ENCODE measurements at places on chromosomes 6 and 20.

- no peak for DNase-seq
These were observed 49.8 kb upstream of the STXBP5 start for GRCh38 chr6:147154454-147154853.

- no peak for DNase-seq
These were observed 200.8 kb downstream of the BMP7 start for GRCh38 chr20:57065646-57066045.

- DNase-seq = no peak
These were observed 54.5 kb downstream of the RIPOR3 start for GRCh38 chr20:50636601-50637540.

GRCh38 chr20:17885544-17885943, 83.0 kb downstream of the SNX5 start:
- DNase-seq = peak; percentile 60

GRCh38 chr6:167835260-167835659, 8.5 kb downstream of the AFDN start:
- no peak for DNase-seq

DNA sequence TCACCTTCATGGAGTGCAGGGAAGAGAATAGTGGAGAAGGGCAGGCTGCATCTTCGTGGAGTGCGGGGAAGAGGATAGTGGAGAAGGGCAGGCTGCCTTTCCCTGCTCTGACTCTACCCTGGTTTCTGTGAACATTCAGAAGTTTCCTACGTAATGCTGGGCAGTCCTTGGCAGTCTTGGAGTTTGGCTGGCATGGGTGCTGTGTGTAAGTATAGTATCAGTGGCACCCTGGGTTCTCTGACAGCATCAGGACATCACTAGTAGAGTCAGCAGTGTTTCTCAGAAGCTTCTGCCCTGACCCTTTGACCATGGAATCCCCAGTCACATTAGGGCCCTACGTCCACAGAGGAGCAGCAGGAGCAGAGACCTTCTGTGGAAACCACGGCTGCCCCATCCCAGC, 352.9 kb downstream of the NRN1 start:
- no peak for DNase-seq

DNA sequence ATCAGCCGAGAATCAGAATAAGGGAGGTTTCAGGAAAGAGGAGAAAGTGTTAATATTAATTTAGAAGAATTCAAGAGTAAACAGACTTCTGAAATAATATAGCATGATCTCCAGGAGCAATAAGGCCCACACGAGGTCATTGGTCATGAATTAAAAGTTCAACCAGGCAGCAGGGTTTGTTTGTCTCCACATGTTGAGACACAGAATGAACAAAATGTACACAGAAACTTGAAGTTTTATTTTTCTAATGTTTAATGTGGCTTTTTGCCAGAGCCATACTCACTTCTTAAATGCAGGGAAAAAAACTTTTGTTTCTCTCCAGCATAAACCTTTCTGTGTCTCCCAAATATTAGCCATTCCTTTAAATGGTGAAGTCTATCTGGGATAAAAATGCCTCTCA, 504.5 kb downstream of the HDGFL1 start:
- no peak for DNase-seq

GRCh38 chr20:31769681-31770080, 30.6 kb downstream of the TPX2 start:
- DNase-seq = no peak

- no peak for DNase-seq
These were observed 92.8 kb upstream of the MLN start for GRCh38 chr6:33896391-33897188.

DNA sequence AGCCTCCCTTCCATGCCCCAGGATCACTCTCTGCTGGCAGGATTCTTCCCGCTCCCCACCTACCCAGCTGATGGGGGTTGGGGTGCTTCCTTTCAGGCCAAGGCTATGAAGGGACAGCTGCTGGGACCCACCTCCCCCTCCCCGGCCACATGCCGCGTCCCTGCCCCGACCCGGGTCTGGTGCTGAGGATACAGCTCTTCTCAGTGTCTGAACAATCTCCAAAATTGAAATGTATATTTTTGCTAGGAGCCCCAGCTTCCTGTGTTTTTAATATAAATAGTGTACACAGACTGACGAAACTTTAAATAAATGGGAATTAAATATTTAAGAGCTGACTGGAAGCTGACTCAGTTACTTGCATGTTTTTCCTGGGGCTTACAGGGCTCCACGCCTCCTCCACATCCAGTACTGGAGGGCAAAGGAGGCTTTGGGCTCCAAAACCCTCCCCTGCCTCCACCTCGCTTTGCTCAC, 24.3 kb upstream of the FANCE start:
- DNase-seq = no peak

DNA sequence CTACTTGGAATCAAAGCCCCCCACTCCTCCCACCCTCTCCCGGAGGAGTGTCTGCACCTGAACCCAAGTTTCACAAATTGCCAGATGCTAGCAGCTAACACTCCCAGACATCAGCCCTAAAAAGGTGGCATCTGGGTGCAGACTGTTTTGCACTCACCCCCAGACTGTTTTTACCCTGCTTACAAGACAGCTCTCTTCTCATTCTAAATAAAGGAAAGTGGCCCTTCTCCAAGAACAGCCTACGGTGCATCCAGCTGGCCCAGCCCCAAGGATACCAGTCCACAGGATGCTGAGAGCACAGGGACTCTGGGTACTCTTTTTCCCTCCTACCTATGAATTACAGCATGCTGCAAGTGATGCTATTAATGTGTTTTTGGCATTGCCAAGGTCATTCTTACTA, 842.0 kb upstream of the FLRT3 start:
- peak; percentile 44 for DNase-seq

- no peak for DNase-seq
These were observed 303.3 kb downstream of the EYA4 start for GRCh38 chr6:133544419-133544818.

DNA sequence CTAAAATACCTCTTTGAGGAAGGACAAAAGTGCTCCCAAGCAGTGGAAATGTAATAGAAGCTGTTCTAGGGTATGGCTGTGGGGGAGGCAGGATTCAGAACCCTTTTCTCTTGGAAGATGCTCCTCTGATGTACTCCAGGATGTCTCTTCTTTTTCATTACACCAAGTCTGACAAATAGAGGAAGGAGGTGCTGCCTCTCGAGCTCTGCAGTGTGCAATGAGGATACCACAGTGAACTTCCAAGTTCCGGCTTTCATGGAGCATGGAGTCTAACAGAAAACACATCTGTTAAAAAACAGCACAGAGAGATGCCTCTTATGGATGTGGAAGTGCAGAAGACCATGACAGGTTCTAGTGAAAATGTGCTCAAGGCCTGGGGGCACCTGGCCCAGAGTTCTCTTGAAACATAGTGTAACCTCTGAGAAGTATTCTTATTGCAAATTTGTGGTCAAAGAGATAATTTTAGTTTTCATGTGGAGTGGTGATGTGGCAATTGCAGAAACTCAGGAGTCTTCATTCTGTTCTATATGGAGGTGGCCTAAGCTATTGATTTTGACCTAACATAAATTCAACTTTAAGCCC, 362.0 kb upstream of the CITED2 start:
- DNase-seq = no peak

- no peak for DNase-seq
These were observed 469.0 kb downstream of the CDC5L start for GRCh38 chr6:44856479-44856878.

DNA sequence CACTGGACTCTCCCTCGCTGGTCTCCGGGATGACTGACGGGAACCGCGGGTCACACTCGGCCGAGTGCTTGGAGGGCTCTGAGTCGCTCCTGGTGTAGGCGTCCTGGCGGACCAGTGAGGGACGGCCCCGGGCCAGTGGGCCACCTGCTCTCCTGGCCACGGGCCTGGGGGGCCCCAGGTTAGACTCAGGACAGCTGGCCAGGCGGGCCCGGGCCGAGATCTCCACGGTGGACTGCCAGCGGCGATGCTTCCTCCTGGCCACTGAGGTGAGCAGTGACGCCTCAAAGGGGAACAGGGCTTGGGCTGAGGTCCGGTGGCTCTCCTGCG, 11.9 kb downstream of the DACT2 start:
- DNase-seq = no peak

DNA sequence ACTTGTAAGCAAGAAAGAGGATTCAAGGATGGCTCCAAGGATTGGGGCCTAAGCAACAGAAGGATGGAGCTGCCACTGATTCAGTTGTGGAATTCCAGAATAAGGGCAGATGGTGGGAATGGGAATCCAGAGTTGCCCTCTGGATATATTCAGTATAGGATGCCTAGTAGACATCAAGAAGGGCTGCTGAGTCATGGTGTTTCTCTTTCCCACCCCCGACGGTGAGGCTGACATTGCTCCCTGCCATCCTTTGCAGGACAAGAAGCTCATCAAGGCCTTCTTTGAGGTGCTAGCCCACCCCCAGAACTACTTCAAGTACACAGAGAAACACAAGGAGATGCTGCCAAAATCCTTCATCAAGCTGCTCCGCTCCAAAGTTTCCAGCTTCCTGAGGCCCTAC, 11.2 kb upstream of the ZNF76 start:
- DNase-seq = no peak

DNA sequence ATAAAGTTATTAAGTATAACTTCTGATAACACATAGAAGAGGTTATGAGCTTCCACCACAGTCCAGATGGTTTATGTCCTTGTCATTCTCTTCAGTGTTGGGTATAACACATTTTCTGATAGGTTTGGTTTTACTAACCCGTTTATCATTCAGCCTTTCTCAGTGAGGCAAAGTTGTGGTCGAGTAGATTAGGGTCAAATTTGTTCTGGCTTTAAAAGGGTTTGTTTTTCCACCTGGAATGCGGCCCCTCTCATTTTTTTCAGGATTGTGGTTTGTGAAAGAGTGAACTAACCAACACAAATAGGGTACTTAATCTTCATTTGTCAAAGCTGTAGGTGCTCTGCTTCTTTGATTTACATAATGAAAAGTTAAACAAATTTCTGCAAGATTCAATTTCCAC, 204.2 kb upstream of the ASCC3 start:
- no peak for DNase-seq

DNA sequence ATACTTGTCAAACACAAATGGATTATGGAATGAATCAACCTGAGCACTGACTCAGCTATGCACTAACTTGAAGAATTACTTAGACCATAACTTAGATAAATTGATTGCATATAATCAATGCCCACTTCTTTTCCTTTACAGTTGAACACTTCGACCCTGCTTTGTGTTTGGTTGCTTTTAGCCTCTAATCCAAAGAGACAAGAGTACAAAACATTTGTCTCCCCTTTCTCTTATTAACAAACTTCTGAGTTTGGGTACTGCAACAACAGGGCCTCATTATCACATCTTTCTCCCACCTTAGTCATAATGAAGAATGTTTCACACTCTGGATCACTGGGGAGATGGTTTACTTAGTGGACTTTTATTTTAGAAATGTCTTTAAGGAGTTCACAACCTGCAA, 2.6 kb upstream of the TAAR6 start:
- DNase-seq = no peak

GRCh38 chr6:3427687-3428085, 29.2 kb downstream of the SLC22A23 start:
- DNase-seq = no peak

DNA sequence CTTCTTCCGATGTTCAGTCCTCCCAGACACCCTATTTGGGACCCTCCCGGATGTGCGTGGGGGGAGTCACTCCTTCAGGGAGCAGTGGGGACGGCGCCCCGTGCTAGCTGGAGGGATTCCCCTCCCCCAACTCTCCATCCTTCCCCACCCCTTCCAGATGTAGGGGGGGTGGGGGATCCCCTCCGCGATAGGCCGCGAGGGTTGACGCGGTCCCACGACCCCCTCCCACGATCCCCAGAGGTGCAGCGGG, 548 bp downstream of the GNL1 start:
- peak; percentile 30 for DNase-seq

- no peak for DNase-seq
These were observed 79.6 kb downstream of the UTRN start for GRCh38 chr6:144364782-144365181.

- DNase-seq = no peak
These were observed 18.2 kb upstream of the POLR1H start for GRCh38 chr6:30042914-30043313.

- peak; percentile 67 for DNase-seq
These were observed 8.1 kb downstream of the SYNJ2 start for GRCh38 chr6:157989541-157990289.

DNA sequence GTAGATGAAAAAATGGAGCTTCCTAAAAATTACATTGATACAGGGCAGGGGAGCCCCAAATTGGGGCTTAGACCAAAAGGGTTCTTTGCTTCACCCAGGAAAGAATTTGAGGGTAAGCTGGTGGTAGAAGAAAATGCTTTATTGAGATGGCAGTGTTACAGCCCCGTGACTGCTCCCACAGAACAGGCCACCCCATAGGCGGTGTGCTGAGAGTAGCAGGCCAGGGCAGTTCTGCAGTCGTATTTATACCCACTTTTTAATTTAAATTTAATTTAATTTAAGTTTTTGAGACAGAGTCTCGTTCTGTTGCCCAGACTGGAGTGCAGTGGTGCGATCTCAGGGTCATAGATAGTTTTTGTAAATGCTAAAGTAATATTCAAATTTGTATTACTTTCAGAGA, 265.0 kb downstream of the CDH26 start:
- no peak for DNase-seq

DNA sequence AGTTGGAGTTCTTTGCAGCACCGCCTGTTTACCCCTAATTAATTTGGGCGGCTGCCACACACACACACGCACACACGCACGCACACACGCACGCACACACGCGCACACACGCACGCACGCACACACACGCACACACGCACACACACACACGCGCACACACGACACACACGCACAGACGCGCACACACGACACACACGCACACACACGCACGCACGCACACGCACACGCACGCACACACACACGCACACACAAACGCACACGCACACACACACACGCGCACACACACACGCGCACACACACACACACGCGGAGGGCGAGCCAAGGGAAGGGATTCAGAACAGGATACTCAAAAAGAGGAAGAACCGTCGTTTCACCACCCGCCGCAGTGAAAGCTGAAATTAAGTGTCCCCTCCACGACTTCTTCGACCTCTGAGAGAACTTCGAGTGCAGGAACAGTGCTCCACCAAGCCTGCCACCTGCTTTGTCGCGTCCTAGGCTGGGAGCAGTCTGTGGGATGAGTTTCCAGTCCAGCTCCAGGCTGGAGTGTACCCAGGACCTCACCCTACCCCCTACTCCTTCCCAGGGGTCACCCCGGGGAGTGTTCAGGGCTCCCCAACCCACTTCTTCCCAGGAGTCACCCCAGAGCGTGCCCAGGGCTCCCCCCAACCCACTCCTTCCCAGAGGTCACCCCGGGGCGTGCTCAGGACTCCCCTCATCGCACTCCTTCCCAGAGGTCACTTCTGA, 1.1 kb downstream of the RNASET2 start:
- peak; percentile 38 for DNase-seq

GRCh38 chr6:69863766-69864165, 2.6 kb upstream of the COL19A1 start:
- DNase-seq = no peak

GRCh38 chr20:14570811-14571210, 233.4 kb upstream of the FLRT3 start:
- DNase-seq = no peak

DNA sequence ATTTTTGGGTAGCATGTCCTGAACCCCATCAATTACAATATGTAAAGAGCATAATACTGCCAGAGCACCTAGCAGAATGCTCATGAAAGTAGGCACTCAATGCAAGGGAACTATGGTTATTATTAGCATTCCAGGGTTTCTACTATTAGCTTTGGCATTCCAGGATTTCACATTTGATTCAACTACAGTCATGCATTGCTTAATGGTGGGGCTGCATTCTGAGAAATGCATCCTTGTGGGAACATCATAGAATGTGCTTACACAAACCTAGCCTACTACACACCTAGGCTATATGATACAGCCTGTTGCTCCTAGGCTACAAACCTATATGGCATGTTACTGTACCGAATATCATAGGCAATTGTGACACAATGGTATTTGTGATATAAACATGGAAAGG, 247.8 kb downstream of the CD83 start:
- DNase-seq = no peak

Measured in pons (tissue), 1 donor.